ENCODE measurements at places on chromosomes 3 and 15.

DNA sequence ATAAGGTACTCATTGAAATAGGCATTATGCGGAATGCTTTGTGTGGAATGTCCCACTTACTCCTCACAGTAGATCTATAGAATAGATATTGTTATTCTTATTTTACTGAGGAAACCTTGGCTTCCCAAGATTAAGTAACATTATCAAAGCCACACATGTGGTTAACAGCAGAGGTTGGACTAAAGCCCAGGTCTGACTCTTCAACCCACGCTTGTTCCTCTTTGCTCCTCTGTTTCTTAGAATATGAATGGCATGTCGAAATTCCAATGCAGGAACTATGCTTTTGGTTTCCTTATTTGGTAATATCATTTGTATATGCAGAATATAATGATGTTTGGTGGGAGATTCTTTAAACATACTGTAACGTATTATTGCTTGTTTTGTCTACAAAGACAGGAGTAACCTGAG, 818.8 kb upstream of the LMCD1 start:
- DNase-seq = no peak

- DNase-seq = no peak
Observed at GRCh38 chr3:15280853-15281532, 51.4 kb downstream of the SH3BP5 start.

- DNase-seq = no peak
Observed at GRCh38 chr3:7025581-7026300, 164.8 kb downstream of the GRM7 start.

GRCh38 chr3:133853925-133854227, 41.8 kb downstream of the RAB6B start:
- DNase-seq = no peak

GRCh38 chr3:128011140-128011539, 41.1 kb upstream of the SEC61A1 start:
- peak; percentile 73 for DNase-seq

- DNase-seq = no peak
Observed at GRCh38 chr15:91555312-91555711, 298.2 kb upstream of the SLCO3A1 start.

- DNase-seq = no peak
Observed at GRCh38 chr3:72274493-72275330, 489.8 kb upstream of the PROK2 start.

GRCh38 chr15:72958634-72959033, 93.6 kb upstream of the NEO1 start:
- DNase-seq = no peak

- peak; percentile 21 for DNase-seq
Observed at GRCh38 chr3:4504340-4505261, 11.5 kb downstream of the ITPR1 start.

GRCh38 chr15:51260202-51260601, 78.2 kb downstream of the CYP19A1 start:
- DNase-seq = no peak

- DNase-seq = no peak
Observed at GRCh38 chr3:177538048-177538749, 340.9 kb upstream of the TBL1XR1 start.

- DNase-seq = no peak
Observed at GRCh38 chr3:124384527-124384926, 345.7 kb upstream of the UMPS start.

GRCh38 chr15:92805080-92805690, 94.9 kb upstream of the CHD2 start:
- no peak for DNase-seq
